ENCODE measurements at places on chromosomes 3 and 15. TPM values are rescaled to one million over a fixed set of nuclear protein-coding genes. Genes with fewer than 3 reads are reported as not detected.

The C2CD4B gene
- total RNA-seq: 0.89 TPM

The RAF1 gene
- total RNA-seq: 97.4 TPM

The GOLGA6L26 gene
- total RNA-seq: not detected

The ADIPOQ gene
- not detected for total RNA-seq

The HHATL gene
- total RNA-seq: not detected

The CCDC39 gene
- not detected for total RNA-seq

The PRR23E gene
- not detected for total RNA-seq

The CMC1 gene
- total RNA-seq: 3.0 TPM

The VIPR1 gene
- total RNA-seq: 2.2 TPM

The ANKRD63 gene
- total RNA-seq: not detected

The SMC4 gene
- 29.3 TPM for total RNA-seq

The CASR gene
- total RNA-seq: not detected

The GRAMD1C gene
- 4.2 TPM for total RNA-seq

The HTR3E gene
- total RNA-seq: not detected

The LDHAL6B gene
- not detected for total RNA-seq

The DUOXA1 gene
- 0.07 TPM for total RNA-seq

The FGD5 gene
- total RNA-seq: 0.20 TPM

The CYP11A1 gene
- total RNA-seq: 0.26 TPM

The RTF1 gene
- total RNA-seq: 12.1 TPM

The FBXW12 gene
- not detected for total RNA-seq

The ZBED2 gene
- total RNA-seq: not detected

The IGSF11 gene
- total RNA-seq: under 0.01 TPM

The UROC1 gene
- total RNA-seq: not detected

The LRRIQ4 gene
- total RNA-seq: 0.07 TPM

The MAP2K5 gene
- 11.2 TPM for total RNA-seq

The FRG2C gene
- total RNA-seq: not detected

The IL17RD gene
- 3.4 TPM for total RNA-seq

The SERINC4 gene
- total RNA-seq: not detected

The CALML4 gene
- total RNA-seq: 1.6 TPM
